ENCODE measurements at places on chromosomes 12 and 14. TPM values are rescaled to one million over a fixed set of nuclear protein-coding genes. Genes with fewer than 3 reads are reported as not detected.

DNA sequence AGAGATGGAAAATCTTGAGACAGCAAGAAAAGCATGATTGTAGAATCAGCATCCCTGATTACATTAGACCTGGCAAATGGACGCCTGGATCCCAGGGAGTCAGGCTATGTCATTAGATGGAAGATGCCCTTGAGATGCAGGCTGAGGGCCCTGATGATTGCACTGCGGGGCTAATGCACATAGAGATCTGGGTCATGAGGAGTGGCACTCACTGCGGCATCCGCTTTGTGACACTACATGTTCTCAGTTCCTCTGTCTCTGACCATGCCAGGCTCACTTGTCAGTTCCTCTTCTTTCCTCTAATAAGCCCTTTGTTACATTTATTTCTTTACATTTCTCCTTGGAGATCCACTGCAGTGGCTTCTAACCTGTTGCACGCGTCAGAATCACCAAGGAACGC lies 70.1 kb upstream of the GPATCH2L start:
- no peaks in the 10 kb centered on the region for H3K27me3 ChIP-seq
- H3K27ac ChIP-seq: no peak overlapping the region
- DNase-seq: no peak
- no peak overlapping the region for H3K4me3 ChIP-seq

TAS2R30 gene
- 5.7 TPM for total RNA-seq

- H3K27me3 ChIP-seq: no peaks in the 10 kb centered on the region
- no peak for DNase-seq
- H3K4me3 ChIP-seq: no peak overlapping the region
- no peaks in the 10 kb centered on the region for H3K4me1 ChIP-seq
- H3K36me3 ChIP-seq: no peaks in the 10 kb centered on the region
These were observed 126.1 kb downstream of the PELI2 start for GRCh38 chr14:56244138-56244789.

TOGARAM1 gene
- 23.7 TPM for total RNA-seq

DNA sequence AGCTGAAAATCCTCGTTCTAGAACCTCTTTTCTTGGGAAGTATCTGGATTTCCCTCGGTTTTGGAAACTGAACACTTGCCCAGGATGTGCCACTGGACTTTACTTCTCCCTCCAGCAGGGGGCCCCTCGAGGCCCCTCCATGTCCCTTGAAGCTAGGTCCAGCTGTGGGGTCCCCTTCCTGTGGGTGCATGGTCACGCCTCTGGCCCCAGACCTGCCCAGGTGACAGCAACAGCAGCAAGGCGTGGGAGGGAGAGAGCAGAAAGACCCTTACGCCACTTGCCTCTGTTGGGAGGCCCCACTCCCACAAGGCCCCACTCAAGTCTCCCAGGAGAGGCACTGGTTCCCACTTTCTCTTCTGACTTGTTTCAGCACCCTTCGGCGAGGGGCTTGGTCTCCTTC lies 3.1 kb downstream of the SLC25A29 start:
- H3K4me3 ChIP-seq: no peak overlapping the region
- DNase-seq: no peak
- H3K4me1 ChIP-seq: peaks cover 27% of the 10 kb centered on the region
- peak overlapping the region; percentile 57 for H3K27ac ChIP-seq
- H3K36me3 ChIP-seq: no peaks in the 10 kb centered on the region

KRT77 gene
- total RNA-seq: not detected

DNA sequence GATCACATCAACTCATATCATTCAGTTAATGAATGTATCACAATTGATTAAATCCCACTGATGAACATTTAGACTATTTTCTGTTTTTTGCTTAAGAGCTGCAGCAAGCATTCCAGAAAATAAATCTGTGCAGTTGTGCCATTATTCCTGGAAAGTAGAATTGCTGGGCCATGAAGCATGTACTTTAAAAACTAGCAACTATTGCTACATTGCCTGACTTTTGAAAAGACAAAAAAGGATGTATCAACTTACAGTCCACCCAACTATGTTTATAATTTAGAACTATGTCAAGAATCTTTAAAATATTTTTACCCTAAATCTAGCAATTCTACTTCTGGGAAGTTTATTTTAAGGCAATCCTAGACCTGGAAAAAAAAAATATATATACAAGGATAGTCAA lies 33.4 kb upstream of the ERGIC2 start:
- H3K36me3 ChIP-seq: no peaks in the 10 kb centered on the region
- DNase-seq: no peak
- H3K27me3 ChIP-seq: no peaks in the 10 kb centered on the region
- no peaks in the 10 kb centered on the region for H3K4me1 ChIP-seq
- H3K27ac ChIP-seq: no peak overlapping the region

DNA sequence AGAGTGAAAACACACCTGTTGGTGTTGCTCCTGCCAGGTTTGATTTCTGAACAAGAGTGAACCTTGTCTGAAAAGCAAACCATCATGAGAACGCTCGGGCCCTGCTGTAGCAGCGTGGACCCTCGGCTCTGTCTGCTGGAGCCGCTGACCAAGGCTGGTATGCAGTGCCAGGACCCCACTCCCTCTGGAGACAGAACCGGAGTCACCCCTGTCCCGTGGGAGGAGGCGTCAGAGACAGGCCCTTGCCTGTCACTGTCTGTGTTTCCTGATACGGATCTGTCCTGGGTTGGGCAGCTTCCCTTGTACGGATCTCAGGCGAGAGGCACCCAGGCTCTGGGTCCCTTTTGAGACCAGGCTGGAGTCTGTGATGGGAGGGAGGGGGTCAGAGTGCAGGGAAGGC lies 111.6 kb downstream of the ADGRD1 start:
- DNase-seq: no peak
- H3K4me3 ChIP-seq: no peak overlapping the region
- H3K27ac ChIP-seq: no peak overlapping the region
- no peaks in the 10 kb centered on the region for H3K36me3 ChIP-seq

GRCh38 chr12:69007855-69008351 lies 74.9 kb upstream of the CPM start:
- H3K4me1 ChIP-seq: peaks cover 20% of the 10 kb centered on the region
- no peaks in the 10 kb centered on the region for H3K36me3 ChIP-seq
- H3K4me3 ChIP-seq: peak overlapping the region; percentile 2
- H3K27me3 ChIP-seq: no peaks in the 10 kb centered on the region
- H3K27ac ChIP-seq: peak overlapping the region; percentile 43

DNA sequence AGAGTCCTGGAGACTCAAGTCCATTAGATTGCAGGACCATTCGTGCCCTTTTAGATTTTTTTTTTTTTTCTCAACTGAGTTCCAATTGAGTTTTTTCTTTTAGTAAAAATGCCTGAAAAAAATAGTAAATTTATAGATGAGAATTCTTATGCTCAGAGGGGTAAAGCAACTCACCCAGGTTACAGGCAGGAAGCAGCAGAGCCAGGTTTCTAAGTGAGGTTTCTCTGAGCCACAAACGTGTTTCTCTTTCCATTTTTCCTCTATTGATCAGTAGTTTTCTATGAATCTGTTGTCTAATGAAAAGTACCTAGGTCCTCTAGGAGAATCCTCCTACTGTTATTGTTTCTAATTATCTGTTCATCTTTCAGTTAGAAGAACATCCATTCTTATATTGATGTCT lies 66.4 kb upstream of the C12orf71 start:
- H3K36me3 ChIP-seq: no peaks in the 10 kb centered on the region
- H3K4me3 ChIP-seq: no peak overlapping the region
- H3K27ac ChIP-seq: no peak overlapping the region

- no peak for DNase-seq
- no peak overlapping the region for H3K4me3 ChIP-seq
- no peaks in the 10 kb centered on the region for H3K36me3 ChIP-seq
- peaks cover 56% of the 10 kb centered on the region for H3K4me1 ChIP-seq
- H3K27ac ChIP-seq: peak overlapping the region; percentile 70
These were observed 59.5 kb upstream of the PNMA1 start for GRCh38 chr14:73773441-73774240.

DNA sequence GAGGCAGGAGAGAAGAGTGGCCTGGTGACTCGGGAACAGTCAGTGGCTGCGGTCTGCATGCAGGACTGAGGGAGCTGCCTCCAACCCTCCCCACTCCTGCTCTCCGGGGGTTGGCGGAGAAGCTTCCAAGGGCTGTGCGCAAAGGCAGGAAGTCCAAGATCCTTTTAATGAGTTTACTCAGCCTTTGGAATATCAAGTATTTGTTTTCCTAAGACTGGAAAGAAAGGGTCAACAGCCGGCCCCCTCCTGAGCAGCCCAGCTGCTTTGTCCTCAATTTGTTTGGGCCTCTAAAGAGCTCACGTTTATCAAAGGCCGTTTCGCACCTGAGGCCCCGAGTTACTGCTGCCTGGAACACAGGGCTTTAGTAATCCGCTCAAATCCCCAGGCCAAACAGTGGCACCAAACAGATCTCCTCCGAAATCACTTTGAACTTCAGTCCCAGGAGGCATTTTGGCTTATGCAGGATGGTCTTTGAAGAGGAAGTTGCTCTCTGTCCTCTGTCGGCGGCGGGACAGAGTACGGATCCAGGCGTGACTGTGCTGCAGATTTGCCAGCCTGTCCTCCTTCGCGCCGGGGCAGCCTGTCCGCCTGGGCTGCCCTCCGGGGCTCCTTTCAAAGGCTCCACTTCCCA lies 117.2 kb upstream of the FZD10 start:
- peaks cover 64% of the 10 kb centered on the region for H3K27me3 ChIP-seq
- DNase-seq: no peak
- H3K4me1 ChIP-seq: peaks cover 2% of the 10 kb centered on the region

HOXC10 gene
- not detected for total RNA-seq

AKAP3 gene
- 1.5 TPM for total RNA-seq

All from esophagus squamous epithelium (tissue), 5 donors.